ENCODE measurements at places on chromosomes 12 and 14. TPM values are rescaled to one million over a fixed set of nuclear protein-coding genes. Genes with fewer than 3 reads are reported as not detected.

Gene TTC7B
- total RNA-seq, result 2.7 TPM

Gene CLEC2D
- 299 TPM for total RNA-seq

DNA sequence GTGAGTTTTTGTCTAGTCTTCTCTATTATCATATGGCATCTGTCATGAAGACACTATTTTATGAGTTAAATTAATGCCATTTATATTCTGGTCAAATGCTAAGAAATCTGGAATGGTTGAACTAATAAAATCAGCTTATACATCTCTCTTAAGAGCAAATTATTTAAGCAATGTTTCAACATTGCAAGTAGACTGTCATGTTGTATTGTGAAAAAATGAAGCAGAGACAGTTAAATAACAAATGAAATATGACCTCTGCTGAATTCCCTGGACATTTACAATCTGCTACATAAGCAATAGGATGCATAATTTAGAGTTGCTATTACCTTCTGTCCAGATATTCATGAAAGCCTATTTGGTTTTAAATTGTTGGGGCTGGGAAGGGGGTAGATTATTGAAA lies 30.6 kb downstream of the NAV3 start:
- no peaks in the 10 kb centered on the region for H3K4me1 ChIP-seq
- no peaks in the 10 kb centered on the region for H3K27me3 ChIP-seq
- no peak for DNase-seq
- no peaks in the 10 kb centered on the region for H3K36me3 ChIP-seq
- no peak overlapping the region for H3K27ac ChIP-seq
- H3K4me3 ChIP-seq, result no peak overlapping the region

GRCh38 chr12:19005257-19005801 lies 124.2 kb upstream of the PLEKHA5 start:
- H3K4me3 ChIP-seq, result no peak overlapping the region
- H3K27ac ChIP-seq, result no peak overlapping the region
- H3K27me3 ChIP-seq, result no peaks in the 10 kb centered on the region
- H3K4me1 ChIP-seq, result no peaks in the 10 kb centered on the region

DNA sequence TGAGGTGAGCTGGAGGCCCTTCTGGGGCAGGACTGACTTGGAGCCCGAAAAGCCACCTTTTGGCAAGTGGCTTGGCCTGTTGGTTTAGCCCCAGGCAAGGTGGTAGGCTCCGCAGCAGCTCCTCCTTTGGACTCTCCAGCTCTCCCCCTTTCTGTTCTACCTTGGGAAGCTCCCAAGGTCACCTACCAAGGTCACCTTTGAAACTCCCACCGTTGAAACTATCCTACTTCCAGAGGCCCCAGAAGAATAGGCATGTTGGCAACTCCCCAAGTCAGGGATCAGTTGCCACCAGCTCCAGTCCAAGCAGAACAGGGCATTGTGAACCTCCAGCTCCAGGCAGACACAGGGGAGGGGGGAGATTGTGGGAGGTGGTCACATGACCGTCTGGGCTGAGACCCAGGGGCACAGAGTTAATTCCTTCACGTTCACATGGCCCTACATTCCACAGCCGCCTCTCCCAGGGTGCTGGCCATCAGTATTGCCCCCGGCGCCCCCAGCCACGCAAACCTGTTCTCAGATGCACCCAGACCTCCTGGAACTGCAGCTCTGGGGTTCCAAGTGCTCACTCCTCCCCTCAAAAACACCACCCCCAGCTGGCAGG lies 14.4 kb downstream of the IRF2BPL start:
- H3K27ac ChIP-seq, result no peak overlapping the region
- no peaks in the 10 kb centered on the region for H3K36me3 ChIP-seq
- no peak for DNase-seq

- H3K4me1 ChIP-seq, result no peaks in the 10 kb centered on the region
- H3K4me3 ChIP-seq, result no peak overlapping the region
- H3K36me3 ChIP-seq, result no peaks in the 10 kb centered on the region
- H3K27ac ChIP-seq, result no peak overlapping the region
- DNase-seq, result no peak
- H3K27me3 ChIP-seq, result peaks cover 12% of the 10 kb centered on the region
Observed at GRCh38 chr12:130708648-130709047, 7.5 kb downstream of the RIMBP2 start.
